ENCODE measurements at places on chromosomes 13 and 19.

GRCh38 chr19:4660993-4661392, 9.1 kb downstream of the MYDGF start:
- DNase-seq, result no peak

GRCh38 chr13:110065780-110066179, 241.2 kb downstream of the COL4A1 start:
- DNase-seq, result no peak

GRCh38 chr19:16861011-16861410, 27.8 kb upstream of the F2RL3 start:
- no peak for DNase-seq

DNA sequence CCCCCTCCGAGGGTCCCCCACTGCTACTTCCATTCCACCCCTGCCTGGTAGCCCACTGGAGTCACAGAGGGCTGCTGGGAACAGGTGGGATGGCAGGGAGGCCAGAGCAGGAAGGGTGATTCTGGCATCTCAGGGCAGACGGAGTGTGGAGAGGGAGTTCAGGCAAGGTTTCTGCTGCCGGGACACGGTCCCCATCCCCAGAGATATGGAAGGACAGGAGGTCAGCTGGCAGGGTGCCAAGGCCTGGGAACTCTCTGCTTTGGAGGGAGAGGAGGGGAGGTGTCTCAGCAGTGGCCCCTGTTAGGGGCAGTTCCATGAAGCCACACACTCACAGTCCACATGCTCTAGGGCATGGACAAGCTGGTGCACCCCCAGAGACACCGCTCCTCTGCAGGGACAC, 68.1 kb downstream of the CHST8 start:
- DNase-seq, result no peak

DNA sequence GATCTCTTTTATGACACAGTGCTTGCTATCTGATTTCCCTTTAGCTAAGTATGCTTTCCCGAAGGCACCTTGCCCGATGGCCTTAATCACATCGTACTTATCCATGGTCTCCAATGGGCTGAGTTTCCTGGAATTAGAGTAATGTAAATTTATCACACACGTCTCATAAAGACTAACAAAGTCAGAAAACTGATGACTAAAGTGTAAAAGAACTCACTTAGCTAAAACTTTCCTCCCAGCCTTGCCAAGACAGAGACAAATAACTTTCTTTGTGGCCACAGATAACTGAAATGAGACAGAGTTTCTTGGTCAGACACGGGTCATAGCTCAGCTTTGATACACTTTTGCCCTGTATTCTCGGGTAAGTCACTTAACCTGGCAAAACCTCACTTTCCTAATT, 1.5 kb downstream of the NEK5 start:
- no peak for DNase-seq

DNA sequence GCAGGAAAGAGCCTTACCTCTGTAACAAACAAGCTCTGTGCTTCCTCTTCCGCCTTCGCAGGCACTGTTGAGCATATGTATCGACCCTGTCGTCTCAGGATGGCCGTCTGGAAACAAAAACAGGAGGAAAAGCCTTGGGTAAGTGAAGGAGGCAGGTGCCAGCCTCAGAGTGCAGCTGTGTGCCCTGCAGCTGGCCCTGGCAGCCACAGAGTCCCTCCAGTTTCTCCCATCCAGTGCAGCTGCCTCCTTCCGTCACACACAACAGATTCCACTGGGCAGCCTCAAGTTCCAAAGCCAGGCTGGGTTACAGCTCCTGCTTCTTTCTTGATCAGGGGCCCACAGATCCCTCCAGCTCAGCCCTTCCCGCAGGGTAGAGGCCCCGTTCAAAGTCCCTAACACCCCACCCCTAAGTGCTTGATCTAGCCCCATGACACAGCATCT, 47.7 kb downstream of the DOCK9 start:
- peak; percentile 2 for DNase-seq

DNA sequence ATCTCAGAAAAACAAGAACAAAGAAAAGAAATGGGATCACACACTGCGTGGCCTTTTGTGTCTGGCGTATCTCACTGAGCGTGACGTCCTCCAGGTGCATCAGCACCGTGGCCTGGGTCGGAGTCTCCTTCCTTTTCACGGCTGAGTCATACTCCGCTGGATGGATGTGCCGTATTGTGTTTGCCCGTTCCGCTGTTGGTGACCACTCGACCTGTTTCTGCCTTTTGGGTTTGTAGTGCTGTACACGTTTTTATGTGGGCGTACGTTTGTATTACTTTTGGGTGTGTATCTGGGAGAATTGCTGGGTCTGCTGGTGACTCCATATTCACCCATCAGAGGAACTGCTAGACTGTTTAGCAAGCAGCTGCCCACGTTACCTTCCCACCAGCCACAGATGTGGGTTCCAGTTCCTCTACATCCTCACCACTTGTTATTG, 11.4 kb downstream of the ARID3A start:
- no peak for DNase-seq

DNA sequence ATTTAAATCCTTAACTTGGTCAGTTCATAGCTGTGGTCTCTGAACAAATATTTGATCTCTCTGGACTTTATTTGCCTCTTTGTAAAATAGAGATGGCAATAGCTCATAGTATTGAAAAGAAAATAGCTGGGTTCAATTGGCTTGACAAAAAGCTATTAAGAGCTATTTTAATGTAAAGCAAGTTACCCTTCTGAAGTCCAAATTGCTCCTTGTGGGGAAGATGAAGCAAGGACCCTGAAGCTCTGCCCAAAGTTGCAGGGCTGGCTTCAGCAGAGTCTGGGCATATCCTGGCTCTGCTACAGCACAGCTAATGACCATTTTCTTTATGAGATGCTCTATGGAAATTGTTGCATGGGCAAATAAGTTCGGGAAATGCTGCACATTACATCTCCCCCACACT, 484.5 kb downstream of the TDRD3 start:
- no peak for DNase-seq

GRCh38 chr13:33229446-33230177, 55.9 kb downstream of the STARD13 start:
- no peak for DNase-seq

- DNase-seq, result peak; percentile 10
Measured at GRCh38 chr13:41384749-41385503, 72.4 kb upstream of the RGCC start.

GRCh38 chr13:63541336-63541735, 2125.7 kb upstream of the PCDH20 start:
- DNase-seq, result no peak
